ENCODE measurements at places on chromosomes 3 and 15. TPM values are rescaled to one million over a fixed set of nuclear protein-coding genes. Genes with fewer than 3 reads are reported as not detected.

The C3orf20 gene
- total RNA-seq = not detected

DNA sequence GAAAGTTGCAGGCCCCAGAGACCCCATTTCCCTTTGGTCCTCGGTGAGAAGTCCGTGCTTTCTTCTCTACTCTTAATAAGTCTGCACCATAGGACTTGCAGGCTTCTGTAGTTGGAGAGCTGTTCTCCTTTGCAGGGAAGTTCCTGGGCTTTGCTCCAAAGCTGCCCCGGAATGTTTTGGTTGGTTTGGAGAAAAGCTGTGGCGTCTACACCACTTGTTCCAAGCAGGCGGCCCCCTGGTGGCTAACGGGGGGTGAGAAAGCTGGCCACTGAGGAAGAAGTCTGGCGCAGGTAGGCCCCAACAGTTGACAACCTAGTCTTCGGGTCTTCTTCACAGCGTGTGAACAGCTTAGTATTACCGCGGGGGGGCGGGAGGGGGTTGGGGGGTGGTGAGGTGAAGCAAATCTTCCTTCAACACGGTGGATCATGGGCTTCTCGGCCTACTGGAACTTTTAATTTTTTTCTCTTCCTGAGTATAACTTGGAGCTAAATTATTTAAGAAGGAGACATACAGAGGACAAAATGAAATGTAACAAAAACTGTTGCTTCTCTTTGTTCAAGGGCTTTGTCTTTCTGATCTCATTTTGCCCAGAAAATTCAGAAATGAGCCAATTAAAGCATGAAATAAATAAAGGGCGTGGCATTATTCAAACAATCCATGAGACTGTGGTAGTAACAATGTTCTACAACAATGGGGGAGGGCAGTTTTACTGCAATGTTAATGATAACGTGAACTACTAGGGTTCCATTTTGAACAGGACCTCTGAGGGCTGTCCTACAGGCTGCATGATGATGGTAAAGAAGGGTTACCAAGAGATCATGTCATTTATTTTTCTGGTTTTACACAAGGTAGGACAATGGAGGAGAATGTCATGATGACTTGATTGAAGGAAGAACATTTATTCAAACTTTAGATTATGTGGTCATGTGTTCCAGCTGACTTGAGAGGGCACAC lies 2.2 kb upstream of the THRB start:
- H3K36me3 ChIP-seq = no peaks in the 10 kb centered on the region
- DNase-seq = peak; percentile 79
- H3K27ac ChIP-seq = no peak overlapping the region
- peaks cover 57% of the 10 kb centered on the region for H3K4me1 ChIP-seq
- peak overlapping the region; percentile 91 for H3K4me3 ChIP-seq
- peaks cover 42% of the 10 kb centered on the region for H3K27me3 ChIP-seq

The TM4SF18 gene
- total RNA-seq = 2.2 TPM

GRCh38 chr3:20842002-20842401 lies 656.0 kb upstream of the SGO1 start:
- no peak for DNase-seq
- H3K4me1 ChIP-seq = peaks cover 29% of the 10 kb centered on the region
- no peaks in the 10 kb centered on the region for H3K27me3 ChIP-seq
- H3K27ac ChIP-seq = no peak overlapping the region
- H3K36me3 ChIP-seq = no peaks in the 10 kb centered on the region

DNA sequence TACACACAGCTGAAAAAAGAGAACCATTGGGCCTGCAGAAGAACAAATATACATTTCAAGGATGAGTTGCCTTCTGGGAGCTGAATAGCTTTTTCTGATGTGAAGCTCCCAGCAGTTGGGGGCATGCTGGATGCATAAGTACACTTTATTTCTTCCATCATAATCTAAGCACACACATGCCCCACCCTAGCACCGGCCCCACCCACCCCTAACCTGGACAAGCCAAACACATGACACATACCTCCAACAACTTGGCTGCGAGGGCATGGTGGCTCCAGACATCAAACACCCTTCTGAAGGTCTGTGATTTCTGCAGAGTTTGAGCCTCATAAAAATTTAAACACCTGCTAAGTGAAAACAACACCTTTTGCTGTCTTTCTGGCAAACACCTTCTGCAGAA lies 307.2 kb upstream of the TRIM42 start:
- peaks cover 9% of the 10 kb centered on the region for H3K4me1 ChIP-seq
- no peak overlapping the region for H3K27ac ChIP-seq
- H3K36me3 ChIP-seq = no peaks in the 10 kb centered on the region
- no peak overlapping the region for H3K4me3 ChIP-seq
- DNase-seq = no peak
